ENCODE measurements at places on chromosomes 12 and 14. TPM values are rescaled to one million over a fixed set of nuclear protein-coding genes. Genes with fewer than 3 reads are reported as not detected.

CDK2 gene
- total RNA-seq = 117 TPM

CEBPE gene
- 0.22 TPM for total RNA-seq

GCH1 gene
- 26.4 TPM for total RNA-seq

PDE3A gene
- total RNA-seq = 0.02 TPM

EIF5 gene
- total RNA-seq = 409 TPM

COCH gene
- 1.4 TPM for total RNA-seq

SERPINA4 gene
- total RNA-seq = not detected

RNFT2 gene
- 15.8 TPM for total RNA-seq

DAO gene
- total RNA-seq = not detected

TBX5 gene
- not detected for total RNA-seq

SLC16A7 gene
- 34.0 TPM for total RNA-seq

AICDA gene
- total RNA-seq = 0.18 TPM

ERP29 gene
- total RNA-seq = 88.0 TPM

KITLG gene
- total RNA-seq = 0.33 TPM

FLRT2 gene
- total RNA-seq = not detected

OR4N2 gene
- total RNA-seq = not detected

A2ML1 gene
- total RNA-seq = not detected

MFAP5 gene
- total RNA-seq = not detected

PRKCH gene
- 166 TPM for total RNA-seq

GDF3 gene
- not detected for total RNA-seq

DEGS2 gene
- 0.35 TPM for total RNA-seq

TIMELESS gene
- total RNA-seq = 61.9 TPM

RGS6 gene
- total RNA-seq = 0.88 TPM

CPM gene
- total RNA-seq = 1.9 TPM

KCNMB4 gene
- 0.46 TPM for total RNA-seq

INSM2 gene
- total RNA-seq = 0.07 TPM

SLC15A5 gene
- not detected for total RNA-seq

ACOT4 gene
- 5.0 TPM for total RNA-seq

OR6S1 gene
- not detected for total RNA-seq

CLEC2D gene
- total RNA-seq = 320 TPM

PRH2 gene
- not detected for total RNA-seq

KRT83 gene
- not detected for total RNA-seq

TMEM229B gene
- total RNA-seq = 3.2 TPM

RIPK3 gene
- 11.6 TPM for total RNA-seq

TAS2R10 gene
- total RNA-seq = 0.22 TPM

ACSM4 gene
- total RNA-seq = not detected

AP5M1 gene
- 40.9 TPM for total RNA-seq

CD69 gene
- 67.1 TPM for total RNA-seq

KLHL33 gene
- 0.09 TPM for total RNA-seq

COA8 gene
- 43.5 TPM for total RNA-seq

DPF3 gene
- total RNA-seq = 0.62 TPM

PRPH gene
- not detected for total RNA-seq

EPYC gene
- total RNA-seq = not detected

ADGRD1 gene
- total RNA-seq = 1.3 TPM

SUPT16H gene
- 208 TPM for total RNA-seq

ARL1 gene
- 71.1 TPM for total RNA-seq

ESRRB gene
- not detected for total RNA-seq

GLS2 gene
- 2.5 TPM for total RNA-seq

INHBC gene
- total RNA-seq = 0.11 TPM

IL31 gene
- total RNA-seq = 4.1 TPM

GAS2L3 gene
- total RNA-seq = 0.42 TPM

RNF212B gene
- not detected for total RNA-seq
